ENCODE measurements at places on chromosomes 1 and 21.

DNA sequence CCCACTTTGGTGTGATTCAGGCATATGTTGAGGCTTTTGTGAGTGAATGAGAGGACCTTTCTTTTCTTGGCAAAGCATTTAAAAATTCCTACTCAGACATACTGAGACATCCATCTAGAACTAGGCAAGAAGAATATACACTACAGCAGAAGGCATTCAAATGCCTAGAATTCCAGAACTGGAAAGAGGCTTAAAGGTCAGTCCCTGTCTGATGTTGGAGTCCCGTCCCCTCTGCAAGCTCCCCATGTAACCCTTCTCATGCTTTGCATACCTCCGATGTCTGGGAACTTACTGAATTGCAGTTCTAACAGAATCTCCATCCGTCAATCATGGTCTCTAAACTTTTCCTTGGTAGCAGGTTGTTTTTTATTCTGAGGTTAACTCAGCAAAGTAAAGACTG, 152.9 kb downstream of the ATP6V1G3 start:
- peak; percentile 86 for DNase-seq

- DNase-seq: no peak
These were observed 6.7 kb downstream of the CSTB start for GRCh38 chr21:43769325-43769958.

- DNase-seq: no peak
These were observed 109.6 kb upstream of the ZNF678 start for GRCh38 chr1:227453631-227454355.

- no peak for DNase-seq
These were observed 78.0 kb upstream of the SMYD2 start for GRCh38 chr1:214202992-214203391.

GRCh38 chr1:1121611-1122077, 5.8 kb upstream of the C1orf159 start:
- DNase-seq: no peak

- DNase-seq: no peak
These were observed 61.6 kb downstream of the CD46 start for GRCh38 chr1:207813512-207813881.

GRCh38 chr1:8712413-8713231, 104.8 kb downstream of the RERE start:
- DNase-seq: peak; percentile 94

DNA sequence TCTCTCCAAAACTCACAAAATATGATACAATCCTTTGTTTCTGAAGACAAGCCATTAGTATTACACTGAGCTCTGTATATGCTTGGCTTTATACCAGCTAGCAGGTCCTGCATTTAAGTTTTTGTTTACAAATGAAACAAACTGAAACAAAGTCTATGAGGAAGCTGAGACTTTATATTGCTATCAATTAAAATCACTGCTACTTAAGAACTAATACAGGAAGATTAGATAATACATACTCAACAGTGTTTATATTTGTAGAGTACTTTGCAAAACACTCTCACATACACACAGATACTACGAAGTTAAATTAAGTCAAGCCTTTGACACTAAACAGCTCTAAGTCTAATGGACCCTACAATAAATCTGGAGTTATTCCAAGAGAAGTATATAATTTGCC, 247.4 kb downstream of the CRB1 start:
- DNase-seq: no peak

GRCh38 chr1:28123461-28123961, 35.1 kb upstream of the EYA3 start:
- DNase-seq: peak; percentile 85

DNA sequence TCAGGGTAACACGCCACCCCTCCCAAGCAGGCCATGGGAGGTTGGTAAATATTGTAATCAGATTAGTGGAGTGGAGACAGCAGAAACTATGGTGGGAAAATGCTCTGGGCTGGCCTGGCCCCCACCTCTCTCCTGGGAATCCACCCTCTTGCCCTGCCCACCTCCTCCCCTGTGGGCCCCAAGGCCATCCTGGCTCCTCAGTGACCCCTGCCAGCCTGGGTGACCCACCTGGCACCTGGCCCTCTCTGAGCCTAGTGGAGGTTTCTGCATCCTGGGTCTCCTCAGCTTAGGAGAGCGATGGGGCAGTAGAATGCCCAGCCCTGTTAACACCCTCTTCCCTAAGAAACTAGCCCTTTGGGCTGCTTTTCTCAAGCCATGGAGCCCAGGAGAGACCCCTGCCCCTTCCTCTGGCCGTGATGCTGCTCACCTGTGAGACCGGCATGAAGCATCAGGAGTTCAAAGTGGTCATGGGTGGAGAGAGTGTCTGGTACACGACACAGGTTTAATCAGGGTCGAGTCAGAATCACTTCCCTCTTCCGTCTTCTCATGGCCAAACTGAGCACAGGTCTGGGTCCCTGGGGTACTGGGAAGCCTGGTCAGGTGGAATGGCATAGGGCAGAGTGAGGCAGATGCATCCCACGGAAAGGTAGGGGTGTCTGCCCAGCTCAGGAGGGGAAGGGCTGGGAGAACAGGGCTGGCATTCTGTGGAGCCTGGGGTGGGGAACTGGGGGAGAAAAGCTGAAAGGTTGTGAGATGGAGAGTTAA, 10.7 kb upstream of the DMBX1 start:
- DNase-seq: no peak

DNA sequence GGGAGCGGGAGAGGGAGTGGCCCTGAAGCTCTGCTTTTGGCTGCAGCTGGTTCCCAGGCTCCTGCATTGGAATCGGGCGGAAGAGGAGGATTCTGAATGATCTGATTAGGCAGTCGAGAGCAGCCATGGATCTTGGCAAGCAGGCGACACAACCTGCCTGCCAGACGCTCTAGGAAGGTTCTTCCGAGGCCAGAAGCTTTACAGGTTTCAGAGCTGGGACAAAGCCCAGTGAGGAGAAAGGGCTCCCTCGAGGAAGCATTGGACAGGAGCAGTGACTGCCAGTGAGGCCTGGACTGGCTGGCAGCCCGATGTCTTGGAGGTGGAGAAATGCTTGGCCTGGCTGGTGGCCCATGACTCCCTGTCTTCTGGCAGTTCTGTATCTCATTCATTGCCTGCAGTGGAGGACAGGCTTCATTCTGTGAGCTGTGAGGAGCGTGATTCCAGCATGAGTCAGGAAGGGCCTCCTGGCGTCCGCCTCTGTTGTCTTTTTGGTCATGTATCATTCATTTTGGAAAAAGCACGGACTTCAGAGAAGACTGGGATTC, 132.7 kb upstream of the IPO9 start:
- peak; percentile 99 for DNase-seq

Data from EH (cell line).